Stimulated activated CD8-positive, alpha-beta memory T cell treated with anti-CD3 and anti-CD28 coated beads, Interleukin-4, amount 100 ng/mL, for 4 hours (primary cell): ENCODE measurements at places on chromosomes 11 and 22.

GRCh38 chr11:76147106-76147740, 59.1 kb downstream of the WNT11 start:
- DNase-seq: no peak

- no peak for DNase-seq
Measured at GRCh38 chr11:78131956-78132355, 7.5 kb downstream of the ALG8 start.

GRCh38 chr11:44563711-44564110, 1.8 kb upstream of the CD82 start:
- no peak for DNase-seq

GRCh38 chr11:3229673-3230630, 2.3 kb downstream of the MRGPRE start:
- DNase-seq: no peak

DNA sequence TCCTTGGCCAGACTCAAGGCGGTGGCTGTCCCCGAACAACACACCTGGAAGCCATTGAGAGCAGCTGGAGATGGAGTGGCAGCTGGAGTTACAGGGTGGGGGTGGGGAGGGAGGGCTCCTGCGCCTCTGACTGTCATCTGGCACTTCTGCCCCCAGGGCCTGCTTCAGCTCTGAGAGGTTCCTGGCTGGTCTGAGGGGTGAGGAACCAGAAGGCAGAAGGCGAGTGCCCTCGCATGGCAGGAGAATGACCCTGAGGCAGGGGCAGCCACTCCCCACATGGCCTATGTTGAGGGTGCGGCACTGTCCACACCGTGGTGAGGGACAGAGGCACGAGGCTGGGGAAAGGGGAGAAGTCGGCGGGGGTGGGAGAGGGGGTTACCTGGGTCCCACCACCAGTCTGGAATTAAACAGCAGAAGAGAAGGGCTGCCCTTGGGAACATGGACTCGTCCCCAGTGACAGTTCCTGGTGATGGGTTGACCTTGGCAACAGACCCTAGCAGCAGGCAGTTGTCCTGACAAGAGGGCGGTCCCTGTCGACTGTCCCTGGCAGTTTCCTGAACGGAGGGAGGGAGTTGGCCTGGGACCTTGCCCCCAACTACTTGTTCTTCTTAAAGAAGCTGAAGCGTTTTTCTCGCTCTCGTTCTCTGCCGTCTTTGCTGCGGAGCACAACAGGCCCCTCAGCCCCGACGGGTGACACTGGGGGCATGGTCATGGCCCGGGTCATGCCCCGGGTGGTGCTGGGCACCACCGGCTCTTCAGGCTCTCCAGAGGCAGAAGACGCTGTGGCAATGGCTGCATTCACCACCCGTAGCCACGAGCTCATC, 7.8 kb upstream of the RBM4B start:
- no peak for DNase-seq

DNA sequence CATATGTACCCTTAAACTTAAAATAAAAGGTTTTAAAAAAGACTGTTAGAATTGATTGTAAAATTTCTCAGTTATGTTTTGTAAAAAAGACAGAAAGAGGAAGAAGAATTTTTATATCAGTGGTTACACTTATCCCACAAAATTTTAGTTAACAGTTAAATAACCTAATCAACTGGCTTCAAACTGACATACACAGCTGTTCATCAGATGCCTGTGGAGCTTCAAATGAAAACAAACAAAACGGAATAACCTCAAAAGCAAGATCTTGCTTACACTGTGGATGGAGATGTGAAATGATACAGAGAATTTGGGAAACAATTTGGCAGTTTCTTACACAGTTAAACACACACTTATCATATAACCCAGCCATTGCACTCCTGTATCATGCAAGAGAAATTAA, 521.0 kb downstream of the ETS1 start:
- DNase-seq: no peak

GRCh38 chr11:2791139-2791520, 91.3 kb upstream of the KCNQ1OT1 start:
- DNase-seq: no peak

DNA sequence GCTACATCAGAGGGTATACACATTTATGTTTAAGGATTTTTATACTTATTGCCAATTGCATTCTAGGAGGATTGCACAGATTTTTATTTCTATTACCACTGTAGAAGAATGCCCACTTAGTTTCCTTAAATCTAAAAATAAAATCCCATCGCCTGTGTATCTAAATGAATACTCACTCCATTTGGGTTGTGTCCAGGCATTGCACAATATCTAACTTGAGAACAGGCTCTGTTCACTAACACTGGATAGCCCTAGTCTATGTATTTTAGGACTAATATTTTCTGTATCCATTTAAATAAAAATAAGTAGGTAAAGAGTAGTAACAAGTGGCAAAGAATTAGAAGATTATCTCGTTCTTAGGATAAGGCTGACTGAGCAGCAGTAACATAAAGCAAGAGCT, 4.1 kb downstream of the C11orf52 start:
- DNase-seq: no peak

DNA sequence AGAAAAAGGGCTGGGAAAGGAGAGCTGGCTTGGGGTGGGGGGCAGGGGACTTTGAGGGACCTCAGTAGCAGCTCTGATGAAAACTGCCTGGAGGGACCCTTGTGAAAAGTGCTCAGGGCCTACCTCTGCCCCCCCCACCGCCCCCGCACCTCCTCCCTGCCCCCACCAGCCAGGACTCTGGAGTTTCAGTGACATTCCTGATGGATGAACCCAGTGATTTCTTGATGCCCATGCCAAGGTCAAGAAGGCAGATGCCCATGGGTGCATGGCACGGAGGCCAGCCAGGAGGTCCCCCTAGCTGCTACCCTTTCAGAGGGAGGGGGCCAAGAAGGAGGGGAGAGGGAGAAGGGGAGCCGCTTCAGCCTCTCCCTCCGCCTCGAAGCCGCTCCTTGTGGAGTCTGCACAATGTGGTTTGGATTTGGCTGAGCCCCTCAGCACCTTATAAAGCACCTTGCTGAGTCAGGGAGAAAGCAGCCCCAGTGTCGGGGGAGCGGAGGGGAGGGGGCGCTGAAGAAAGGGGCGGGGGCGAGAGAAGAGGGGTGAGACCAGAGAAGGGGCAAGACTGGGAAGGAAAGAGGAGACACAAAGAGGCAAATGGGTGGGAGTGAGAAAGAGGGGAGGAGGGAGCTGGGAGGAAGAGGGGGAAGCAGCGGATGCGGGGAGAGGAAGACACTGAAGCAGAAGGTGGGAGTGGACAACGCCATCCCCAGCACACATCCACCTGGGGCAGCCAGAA, 2.1 kb upstream of the CLCF1 start:
- DNase-seq: no peak

DNA sequence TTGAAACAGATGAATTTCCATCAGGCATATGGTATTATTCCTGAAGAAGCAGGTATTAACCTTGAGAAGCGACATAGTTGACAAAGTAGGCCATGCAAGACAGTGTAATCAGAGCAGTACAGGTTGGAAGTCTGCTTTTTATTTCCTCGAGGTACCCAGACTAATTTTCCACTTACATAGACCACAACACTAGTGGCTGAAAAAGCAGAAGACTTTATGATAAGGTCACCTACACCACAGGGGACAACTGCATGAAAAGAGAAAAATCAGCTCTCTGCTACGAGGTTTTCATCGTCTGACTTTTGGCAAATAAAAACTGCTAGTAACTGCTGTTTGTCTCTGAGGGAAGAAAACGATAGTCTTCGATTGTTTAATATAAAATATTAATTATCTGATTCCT, 77.5 kb downstream of the CNTN5 start:
- no peak for DNase-seq

- DNase-seq: no peak
Measured at GRCh38 chr22:26884921-26885320, 227.5 kb downstream of the MIAT start.

GRCh38 chr11:69371731-69372588, 78.0 kb downstream of the MYEOV start:
- no peak for DNase-seq

DNA sequence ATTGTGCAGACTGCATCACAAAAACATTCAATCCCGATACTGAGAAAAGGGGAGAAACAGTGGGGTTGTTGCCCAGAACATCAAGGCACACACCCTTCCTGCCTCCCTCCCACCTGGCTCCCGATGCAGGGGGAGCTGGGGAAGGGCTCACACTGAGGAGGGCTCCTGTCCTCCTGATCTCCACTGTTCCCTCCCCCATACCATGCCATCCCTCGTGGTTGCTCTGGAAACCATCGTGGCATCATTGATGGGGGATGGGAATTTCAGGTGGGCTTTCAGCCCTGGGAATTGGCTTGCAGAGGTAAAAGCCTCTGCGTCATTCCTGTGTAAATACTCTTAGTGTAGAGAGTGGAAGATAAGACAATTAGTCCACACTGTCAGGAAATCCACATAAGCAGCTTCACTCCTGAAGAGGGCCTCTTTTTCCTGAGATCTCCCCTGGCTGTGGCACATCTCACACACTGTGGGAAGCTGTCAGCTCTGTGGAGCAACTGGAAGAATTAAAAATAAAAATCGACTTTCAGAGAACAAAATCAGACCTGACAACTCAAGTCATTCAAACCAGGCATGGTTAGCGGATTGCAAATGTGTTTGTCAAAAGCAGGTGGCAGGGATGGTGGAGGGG, 176.0 kb downstream of the CHST1 start:
- no peak for DNase-seq

DNA sequence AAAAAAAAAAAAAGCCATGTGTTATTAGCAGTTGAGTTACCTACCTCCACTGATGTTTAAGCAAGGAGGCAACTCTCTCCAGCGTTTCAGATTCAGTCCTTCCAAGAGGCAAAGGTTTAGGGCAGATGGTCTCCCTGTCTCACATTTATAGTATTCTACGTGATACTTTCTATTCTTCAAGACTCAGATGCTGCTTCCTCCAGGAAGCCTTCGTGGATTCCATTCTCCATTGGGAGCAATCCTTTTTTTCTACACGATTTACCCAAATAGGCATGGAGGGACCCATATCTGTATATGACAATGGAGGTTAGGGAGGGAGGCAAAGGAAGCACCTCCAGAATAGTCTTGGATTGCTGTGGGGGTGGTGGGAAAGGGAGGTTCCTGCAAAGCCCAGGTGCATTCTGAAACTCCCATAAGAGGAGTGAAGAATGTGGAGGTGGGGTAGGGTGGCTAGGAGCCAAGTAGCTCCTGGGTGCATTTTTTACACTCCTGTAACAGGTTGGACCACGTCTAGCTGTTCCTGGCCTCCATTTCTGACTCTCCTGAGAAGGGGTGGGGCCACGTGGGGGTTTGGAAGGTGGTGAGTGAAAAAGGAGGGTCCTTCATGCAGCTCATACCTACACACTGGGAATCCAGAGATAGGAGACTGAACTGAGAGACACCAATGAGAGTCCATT, 16.2 kb downstream of the YPEL4 start:
- DNase-seq: no peak

DNA sequence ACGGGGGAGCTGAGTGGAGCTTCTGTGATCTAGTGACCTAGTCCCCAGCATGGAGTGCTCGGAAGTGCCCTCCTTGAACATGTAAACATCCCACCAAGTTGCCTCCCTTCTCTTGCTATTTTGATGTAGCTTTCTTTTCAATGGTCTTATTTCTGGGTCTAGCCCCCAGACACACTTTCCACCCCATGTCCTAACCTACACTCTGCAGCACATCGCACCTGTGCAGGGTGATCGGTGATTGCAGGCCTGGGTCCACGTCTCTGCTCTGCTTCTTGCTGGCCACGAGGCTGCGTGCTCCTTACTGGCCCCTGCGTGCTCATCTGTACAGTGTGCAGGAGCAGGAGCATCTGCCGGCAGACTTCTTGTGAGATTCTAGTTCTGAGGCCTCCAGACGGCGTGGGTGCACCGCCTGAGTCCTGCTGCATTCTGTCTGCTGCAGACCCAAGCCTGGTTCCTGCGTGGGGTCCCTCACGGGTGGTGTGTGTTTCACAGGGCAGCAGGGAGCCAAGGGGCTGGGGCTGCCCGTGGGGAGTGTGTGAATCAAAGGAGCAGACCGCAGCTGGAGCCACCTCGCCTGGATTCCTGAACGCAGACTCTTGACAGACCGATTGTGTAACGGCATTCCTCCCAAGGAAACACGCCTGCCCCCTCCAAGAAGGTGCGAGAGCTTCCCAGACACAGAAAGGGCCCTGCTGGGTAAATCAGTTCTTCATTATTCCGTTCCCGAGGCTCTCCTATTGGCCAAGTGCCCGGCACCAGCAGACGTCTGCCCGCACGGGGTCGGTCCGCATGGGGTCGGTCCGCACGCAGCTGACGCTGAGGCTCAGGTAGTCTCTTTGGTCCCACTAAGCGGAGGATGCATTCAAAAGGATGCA, 44.4 kb upstream of the MYEOV start:
- no peak for DNase-seq

DNA sequence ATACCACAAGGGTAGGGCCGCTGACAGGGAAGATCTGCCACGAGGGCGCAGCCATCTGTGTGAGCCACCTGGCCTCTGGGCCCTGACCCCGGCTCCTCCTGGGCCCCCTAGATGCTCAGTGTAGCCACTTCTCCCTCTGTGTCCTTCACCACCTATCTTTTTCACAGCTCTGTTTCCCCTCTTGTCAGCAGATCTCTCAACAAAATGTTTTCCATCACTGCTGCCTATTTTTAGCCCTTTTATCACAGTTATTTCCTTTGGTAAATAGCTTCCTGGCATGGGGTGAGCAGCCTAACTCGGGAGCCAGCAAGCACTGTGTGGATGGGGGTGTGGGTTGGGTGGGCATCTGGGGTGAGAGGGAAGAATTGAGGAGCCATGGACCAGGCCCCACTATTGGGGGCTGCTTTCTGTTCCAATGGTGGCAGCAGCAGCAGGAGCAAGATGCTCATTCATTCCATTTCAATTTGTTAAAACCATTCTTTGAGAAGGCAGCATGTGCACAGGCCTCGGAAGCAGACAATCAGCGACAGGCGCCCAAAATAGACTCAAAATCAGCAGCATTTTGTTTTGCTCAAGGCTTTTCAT, 135.2 kb upstream of the NAV2 start:
- no peak for DNase-seq

DNA sequence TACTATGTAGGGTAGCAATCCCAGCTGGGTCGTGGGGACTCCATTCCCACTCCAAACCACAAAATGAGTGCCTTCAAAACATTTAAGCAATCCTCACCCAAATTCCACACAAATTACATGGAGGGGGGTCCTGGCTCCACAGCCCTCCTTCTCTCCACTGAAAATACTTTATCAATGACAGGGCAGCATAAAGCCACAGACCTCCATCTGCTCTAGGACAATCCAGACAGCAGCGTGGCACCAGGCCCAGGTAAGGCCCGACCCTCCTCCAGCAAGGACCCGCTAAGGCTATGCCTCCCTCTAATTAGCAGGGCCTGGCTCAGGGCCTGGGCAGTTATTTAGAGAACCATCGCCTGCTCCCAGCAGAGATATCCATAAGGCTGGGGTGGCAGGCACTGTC, at the start of gene PANX3:
PANX3 (plus strand) TSS at position 365 of the 400 bp plus-strand sequence. CDS start 129 bp downstream, outside the sequence.
- no peak for DNase-seq

- no peak for DNase-seq
Measured at GRCh38 chr22:49783926-49784629, 43.6 kb downstream of the BRD1 start.
